ENCODE measurements at places on chromosomes 3 and 15. TPM values are rescaled to one million over a fixed set of nuclear protein-coding genes. Genes with fewer than 3 reads are reported as not detected.

MINDY2 gene
- 30.9 TPM for total RNA-seq

IL5RA gene
- total RNA-seq = not detected

VWA5B2 gene
- total RNA-seq = not detected

PAK6 gene
- total RNA-seq = not detected

ITIH4 gene
- total RNA-seq = under 0.01 TPM

CMSS1 gene
- 18.4 TPM for total RNA-seq

MEX3B gene
- total RNA-seq = 2.0 TPM

NANOGP8 gene
- total RNA-seq = 0.73 TPM

SLC24A5 gene
- not detected for total RNA-seq

HES1 gene
- total RNA-seq = 0.39 TPM

PTH1R gene
- total RNA-seq = 1.1 TPM

PARP9 gene
- 13.3 TPM for total RNA-seq

All from subcutaneous preadipocyte (primary cell).